ENCODE measurements at places on chromosomes 2 and 18.
A peak's percentile ranks its signal among the peaks of the same experiment; 100 is the strongest.

GRCh38 chr2:127968610-127969339 is 59.1 kb downstream of the SAP130 start:
- peak; percentile 12 for DNase-seq

GRCh38 chr2:164696634-164697033 is 75.4 kb upstream of the GRB14 start:
- DNase-seq, result no peak

DNA sequence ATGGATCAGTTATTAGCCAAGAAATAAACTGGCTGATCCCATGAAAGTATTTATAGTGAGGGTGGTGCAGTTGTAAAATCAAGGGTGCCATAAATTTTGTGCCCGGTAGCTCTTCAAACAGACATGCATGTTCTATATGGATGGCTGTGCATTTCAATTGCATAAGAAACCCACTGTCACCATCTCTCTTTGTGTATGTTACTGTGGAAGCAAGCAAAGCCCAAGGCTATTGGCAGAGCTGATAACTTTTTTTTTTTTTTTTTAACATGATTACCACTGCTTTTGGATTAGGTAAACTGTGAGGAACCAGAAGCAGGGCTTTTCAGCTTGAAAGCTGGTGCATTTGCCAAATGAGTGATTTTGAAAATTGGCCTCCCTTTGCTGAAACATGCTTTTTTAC is 332.6 kb downstream of the SOX11 start:
- no peak for DNase-seq

DNA sequence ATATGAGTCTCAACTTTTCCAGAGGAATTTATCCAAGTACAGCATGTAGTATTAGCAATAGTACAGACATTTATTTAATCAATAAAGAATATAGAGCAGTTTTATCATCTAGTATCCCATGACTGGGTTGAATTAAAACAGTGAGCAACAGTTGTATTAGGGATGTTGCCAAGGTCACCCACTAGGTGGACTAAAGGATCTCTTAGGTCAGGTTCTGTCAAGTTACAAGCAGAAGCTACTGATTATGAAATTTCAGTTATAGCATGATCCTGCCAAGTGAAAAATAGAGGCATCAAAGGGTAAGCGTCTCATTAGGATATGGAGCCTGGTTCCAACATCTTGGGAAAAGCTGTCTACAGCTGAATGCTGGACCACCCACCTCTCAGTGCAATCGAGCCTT is 52.1 kb upstream of the LAPTM4A start:
- DNase-seq, result no peak

DNA sequence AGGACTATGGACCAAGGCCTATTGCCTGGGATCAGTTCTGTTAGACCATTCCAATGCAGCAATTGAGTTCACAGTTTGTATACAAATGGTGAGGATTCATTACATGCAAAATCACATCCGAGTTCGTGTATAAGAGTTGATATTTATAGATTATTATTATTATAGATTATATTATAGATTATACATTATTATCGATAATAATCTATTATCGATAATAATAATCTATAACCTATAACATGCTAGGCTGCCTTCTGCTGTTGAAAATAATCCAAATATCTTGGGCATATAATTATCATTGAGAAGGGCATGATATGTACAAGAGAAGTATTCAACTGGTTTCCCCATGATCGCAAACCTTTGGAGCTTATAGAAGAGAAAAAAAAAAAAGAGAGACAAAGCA is 135.7 kb downstream of the DPP4 start:
- no peak for DNase-seq

- no peak for DNase-seq
Observed at GRCh38 chr2:128624956-128625355, 306.3 kb upstream of the HS6ST1 start.

DNA sequence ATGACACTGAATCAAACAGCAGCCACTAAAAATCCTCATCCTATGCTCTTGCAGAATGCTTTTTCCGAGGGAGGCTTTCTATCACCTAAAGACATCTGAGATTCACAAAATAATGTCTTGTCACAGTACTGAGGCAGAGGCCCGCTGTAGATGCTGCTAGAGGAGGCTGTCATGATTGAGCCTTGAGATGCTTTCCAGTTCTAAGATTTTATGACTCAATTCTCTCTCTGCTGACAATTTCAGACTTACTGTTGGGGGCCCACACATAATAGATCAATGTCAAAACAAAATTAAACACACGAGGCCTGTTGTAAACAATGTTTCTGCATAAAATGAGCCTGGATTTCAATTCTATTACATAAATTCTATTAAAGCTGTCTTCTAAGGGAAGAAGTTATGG is 132.7 kb upstream of the ARL4C start:
- no peak for DNase-seq

- no peak for DNase-seq
Observed at GRCh38 chr2:169526451-169526850, 16.9 kb downstream of the KLHL41 start.

- no peak for DNase-seq
Observed at GRCh38 chr2:127843677-127844076, 14.3 kb downstream of the POLR2D start.

GRCh38 chr2:40115894-40116293 is 336.0 kb downstream of the SLC8A1 start:
- DNase-seq, result no peak

DNA sequence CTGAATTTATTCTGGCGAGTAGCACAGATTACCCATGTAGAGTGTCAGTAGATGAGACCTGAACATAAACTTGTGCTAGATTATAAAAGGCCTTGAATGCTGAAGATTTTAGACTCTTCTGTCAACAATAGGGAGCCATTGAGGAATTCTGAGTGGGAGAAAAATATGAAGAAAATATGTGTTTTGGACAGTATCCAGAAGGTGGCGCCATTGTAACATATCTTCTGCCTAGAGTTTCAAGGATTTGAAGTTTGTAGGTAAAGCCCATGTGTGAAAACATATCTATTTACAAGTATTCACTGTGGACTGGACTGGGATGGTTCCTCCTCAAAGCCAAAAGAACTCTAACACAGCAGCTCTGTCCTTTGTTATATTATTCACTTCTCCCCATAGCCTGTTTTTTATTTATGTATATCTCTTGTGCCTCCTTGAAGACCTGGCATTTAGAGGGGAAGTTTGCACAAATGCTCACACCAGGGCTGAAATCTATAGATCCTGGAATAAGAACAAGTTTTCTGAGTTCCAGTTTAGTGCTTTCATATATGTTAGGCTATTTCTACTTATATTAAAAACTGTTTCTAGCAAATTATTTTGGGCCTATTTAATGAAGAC is 124.9 kb downstream of the RDH14 start:
- DNase-seq, result no peak

DNA sequence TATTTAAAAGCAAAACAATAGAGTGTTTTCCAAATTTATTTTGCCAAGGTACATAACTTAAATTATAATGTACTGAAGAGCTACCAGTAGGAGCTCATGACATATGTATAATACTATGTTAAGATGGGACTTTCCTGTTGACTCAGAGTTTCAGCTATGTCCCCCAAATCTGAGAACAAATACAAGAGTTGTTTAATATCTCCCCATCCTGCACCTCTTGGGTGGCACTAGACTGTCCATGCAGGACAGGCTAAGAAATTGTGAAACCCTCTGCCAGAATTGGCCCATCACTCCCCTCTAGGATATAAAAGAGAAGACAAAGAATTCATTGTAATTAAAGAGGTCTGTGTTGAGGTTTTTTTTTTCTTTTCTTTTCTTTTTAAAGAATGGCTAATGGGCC is 21.7 kb upstream of the CTAGE1 start:
- no peak for DNase-seq

GRCh38 chr2:171598713-171599319 is 76.5 kb downstream of the CYBRD1 start:
- DNase-seq, result peak; percentile 60

GRCh38 chr2:193837111-193837738 is 1642.5 kb upstream of the TMEFF2 start:
- DNase-seq, result no peak

DNA sequence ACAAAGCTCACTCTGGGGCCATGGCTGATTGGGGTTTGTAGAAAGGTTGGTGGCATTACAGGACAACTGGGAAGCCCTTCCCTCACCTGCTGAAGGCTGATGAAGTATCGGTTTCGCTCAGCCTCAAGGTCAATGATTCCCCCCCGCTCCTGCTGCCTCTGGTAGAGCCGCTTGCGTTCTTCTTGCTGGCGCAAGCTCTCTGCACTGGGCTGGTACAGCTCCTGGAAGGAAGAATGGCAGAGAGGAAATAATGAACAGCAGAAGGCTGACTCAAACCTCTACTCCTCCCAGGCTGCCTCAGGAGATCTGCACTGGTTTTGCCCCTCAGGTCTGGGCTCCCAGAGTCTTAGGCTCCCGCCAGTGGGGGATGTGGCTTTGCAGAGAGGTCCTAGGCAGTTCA is 5.2 kb downstream of the BCS1L start:
- no peak for DNase-seq

DNA sequence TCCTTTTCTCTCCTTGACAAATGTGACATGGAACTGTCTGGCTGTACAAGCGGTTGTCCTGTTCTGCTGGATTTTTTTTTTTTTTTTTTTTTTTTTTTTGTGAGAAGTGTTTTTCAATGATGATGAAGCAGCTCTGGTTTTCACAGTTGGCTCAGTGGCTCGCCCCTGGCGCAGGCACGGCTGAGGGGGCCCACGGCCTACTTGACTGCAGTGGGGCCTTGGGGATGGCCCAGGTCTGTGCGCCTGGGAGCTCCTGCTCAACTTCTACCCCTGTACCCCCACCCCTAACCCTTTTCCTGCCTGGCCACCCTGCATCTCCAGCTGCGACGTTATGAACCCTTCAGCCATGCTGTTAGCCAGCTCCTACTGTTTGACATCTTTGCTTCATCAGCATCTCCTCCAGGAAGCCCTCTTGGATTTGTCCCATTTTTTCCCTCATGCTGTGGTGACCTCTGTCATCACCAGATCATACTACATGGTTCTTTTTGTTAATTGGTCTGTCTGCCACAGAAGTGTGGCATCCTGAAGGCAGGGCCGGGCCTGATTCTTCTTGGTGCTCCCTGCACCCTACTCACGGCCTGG is 167.9 kb downstream of the INHBB start:
- DNase-seq, result no peak

DNA sequence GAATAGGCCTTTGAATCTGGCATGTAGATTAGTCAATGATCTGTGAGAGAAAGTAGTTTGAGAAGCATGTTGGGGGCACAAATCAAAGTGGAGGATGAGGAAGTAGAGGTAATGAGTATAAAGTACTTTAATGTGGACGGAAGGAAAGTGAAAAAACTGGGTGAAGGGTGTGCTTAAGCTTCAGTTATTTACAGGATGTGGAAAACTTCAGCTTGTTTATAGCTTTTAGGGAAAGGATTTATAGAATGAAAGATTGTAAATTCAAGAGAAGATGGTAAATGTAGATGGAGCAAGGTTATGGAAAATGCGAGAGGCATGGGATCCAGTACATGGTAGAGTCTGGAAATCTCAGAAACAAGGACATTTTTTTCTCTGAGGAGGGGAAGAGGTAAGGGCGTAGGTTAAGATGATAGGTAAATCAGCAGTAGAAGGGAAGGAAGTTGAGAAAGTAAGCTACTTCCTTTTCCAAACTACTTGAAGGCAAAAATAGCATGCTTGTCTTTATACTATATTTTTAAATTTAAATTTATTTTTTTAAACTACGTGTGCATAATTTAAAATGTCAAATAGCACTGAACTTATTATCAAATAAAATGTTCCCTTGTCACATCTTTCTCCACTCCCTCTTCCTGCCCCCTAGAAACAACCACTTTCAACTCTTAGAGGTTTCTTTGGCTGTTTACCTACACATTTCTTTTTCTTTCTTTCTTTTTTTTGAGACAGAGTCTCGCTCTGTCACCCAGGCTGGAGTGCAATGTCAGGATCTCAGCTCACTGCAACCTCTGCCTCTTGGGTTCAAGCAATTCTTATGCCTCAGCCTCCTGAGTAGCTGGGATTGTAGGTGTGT is 8.5 kb downstream of the FAM117B start:
- no peak for DNase-seq

DNA sequence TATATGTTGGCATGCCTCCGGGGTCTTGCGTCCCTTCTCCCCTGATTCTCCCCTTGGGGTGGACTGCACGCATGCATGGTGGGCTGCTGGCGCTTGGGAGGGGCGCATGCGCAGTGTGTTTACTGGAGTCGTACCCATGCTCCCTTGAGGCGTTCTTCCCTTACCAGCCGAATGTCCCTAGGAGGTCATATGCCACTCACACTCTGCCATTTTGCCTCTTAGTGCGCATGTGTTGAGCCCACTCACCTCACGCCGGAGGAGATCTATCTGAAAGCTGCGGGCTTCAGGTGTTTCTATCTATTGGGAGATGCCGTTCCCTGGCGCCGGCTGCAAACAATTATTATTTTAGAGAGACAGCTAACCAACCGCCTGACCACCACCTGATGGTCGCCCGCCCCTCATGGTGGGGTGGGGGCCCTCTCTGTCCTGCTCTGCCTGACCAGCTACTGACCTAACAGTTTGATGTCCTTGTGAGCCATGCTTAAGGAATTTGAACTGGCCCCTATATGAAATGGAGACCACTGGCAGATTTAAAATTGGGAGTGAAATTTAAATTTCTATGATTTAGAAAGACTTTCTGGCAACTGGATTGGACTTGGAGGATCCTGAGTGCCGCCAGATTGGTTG is 179.6 kb downstream of the RNF144A start:
- DNase-seq, result no peak

GRCh38 chr18:58438161-58438957 is 190.5 kb downstream of the ALPK2 start:
- no peak for DNase-seq

DNA sequence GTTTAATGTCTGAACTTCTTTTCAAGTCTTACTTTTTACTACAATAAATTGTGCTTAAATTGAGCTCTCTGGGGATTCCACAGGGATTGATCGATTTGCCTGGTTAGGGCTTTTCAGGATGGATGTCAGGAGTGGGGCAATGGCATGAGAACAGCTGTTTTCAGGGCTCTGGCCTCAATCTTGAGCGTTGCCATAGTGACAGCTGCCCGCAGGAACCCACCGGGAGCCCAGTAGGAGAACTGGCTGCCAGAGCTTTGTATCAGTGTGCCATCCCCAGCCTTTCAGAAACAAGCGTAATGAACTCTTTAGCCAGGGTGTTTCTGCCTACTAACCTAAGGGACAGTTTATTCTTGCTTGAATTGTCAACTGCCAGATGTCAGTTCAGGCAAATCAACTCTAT is 93.5 kb downstream of the GALNT3 start:
- no peak for DNase-seq

DNA sequence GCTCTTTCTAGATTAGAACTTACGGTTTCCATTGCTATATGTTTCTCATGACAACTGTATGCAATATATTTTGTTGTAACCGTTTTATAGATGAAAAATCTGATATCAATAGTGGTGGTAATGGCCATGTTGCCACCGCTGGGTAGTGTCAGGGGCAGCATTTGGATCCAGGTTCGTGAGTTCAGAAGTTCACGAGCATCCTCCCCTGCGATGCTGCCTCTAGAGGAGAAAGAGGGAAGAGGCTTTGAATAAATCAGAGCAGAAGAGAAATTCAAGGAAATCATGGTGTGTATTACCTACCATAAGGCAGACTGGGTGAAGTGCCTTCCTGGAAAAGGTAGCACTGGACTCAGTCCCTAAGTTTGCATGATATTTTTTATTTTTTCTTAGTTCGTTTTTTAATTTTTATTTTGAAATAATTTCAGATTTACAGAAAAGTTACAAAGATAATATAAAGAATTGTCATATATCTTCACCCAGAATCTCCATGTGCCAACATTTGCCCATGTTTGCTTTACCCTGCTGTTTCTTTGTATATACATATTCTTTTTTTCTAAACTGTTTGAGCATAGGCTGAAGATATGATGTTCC is 3.3 kb upstream of the ZBTB7C start:
- peak; percentile 5 for DNase-seq

GRCh38 chr18:50439460-50440015 is 64.7 kb downstream of the SKA1 start:
- no peak for DNase-seq
